Esophagus muscularis mucosa (tissue), 4 donors: ENCODE measurements at places on chromosomes 3 and 15. TPM values are rescaled to one million over a fixed set of nuclear protein-coding genes. Genes with fewer than 3 reads are reported as not detected.

GRCh38 chr3:152677491-152677890, 157.4 kb upstream of the P2RY1 start:
- no peak for DNase-seq

DNA sequence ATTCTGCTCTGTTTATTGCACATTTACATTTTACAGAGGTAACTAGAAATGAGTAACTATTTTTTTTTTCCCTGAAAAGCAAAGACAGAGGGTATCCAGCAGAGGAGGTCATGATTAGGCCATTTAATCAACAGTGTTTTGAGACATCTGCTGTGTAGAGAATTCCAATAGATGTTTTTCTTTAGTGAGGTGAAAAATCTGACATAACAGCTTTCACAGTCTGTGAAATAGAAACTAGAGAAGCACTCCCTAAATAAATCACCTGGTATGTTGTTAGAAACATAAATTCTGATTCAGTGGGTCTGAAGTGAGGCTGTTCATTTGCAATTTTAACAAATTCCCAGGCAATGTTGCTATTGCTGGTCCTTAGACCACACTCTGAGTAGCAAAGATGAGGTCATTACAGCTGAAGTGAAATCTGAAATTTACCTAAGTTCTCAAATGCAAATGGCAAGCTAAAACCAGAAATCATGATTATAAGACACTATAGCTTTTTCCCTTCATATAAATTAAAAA, 329.2 kb upstream of the LRRC3B start:
- no peak for DNase-seq

DNA sequence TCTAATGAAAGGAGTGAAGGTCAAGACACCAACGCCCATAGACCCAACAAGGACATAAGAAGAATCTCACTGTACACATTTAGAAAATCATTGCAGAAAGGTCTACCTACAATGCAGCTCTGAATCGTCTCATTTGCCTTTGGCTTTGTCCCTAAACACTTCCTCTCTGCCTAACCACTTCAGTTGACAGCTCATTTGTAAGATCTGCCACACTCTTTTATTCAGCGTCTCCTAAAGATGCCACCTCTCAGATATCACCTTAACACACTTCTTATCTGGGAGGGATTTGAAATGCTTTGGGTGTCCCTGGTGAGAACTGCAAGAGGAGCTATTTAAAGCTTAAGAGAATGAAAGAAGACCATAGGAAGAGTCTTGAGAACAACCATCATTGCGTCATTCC, 38.7 kb downstream of the RAB27A start:
- no peak for DNase-seq

- no peak for DNase-seq
Measured at GRCh38 chr15:66214246-66214645, 39.3 kb downstream of the MEGF11 start.

GRCh38 chr3:128813097-128813496, 66.3 kb upstream of the ACAD9 start:
- DNase-seq, result no peak

DNA sequence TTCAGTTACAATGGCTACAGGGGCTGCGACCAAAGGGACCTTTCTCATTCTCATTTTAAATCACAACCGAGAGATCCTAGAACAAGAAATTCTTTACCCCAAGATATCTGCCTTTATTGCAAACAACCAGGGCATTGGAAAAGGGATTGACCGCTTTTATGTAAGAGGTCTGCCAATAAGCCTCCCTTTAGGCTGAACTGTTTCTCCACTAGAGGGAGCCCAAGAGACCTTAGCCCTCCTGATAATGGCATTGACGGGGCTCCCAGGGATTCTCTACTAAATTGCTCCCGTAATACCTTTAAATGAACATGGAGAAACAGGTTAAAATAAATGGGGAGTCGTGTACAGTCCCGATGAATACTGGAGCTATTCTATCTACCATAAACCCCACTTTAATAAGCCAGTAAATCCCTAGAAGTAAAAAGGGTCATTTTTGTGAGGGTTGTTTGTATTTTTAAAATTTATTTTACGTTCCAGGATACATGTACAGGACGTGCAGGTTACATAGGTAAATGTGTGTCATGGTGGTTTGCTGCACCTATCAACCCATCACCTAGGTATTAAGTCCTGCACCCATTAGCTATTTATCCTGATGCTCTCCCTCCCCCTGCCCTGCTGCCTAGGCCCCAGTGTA, 7.5 kb upstream of the IGSF10 start:
- DNase-seq, result no peak

- no peak for DNase-seq
Measured at GRCh38 chr15:73329501-73330200, 39.1 kb downstream of the HCN4 start.

DNA sequence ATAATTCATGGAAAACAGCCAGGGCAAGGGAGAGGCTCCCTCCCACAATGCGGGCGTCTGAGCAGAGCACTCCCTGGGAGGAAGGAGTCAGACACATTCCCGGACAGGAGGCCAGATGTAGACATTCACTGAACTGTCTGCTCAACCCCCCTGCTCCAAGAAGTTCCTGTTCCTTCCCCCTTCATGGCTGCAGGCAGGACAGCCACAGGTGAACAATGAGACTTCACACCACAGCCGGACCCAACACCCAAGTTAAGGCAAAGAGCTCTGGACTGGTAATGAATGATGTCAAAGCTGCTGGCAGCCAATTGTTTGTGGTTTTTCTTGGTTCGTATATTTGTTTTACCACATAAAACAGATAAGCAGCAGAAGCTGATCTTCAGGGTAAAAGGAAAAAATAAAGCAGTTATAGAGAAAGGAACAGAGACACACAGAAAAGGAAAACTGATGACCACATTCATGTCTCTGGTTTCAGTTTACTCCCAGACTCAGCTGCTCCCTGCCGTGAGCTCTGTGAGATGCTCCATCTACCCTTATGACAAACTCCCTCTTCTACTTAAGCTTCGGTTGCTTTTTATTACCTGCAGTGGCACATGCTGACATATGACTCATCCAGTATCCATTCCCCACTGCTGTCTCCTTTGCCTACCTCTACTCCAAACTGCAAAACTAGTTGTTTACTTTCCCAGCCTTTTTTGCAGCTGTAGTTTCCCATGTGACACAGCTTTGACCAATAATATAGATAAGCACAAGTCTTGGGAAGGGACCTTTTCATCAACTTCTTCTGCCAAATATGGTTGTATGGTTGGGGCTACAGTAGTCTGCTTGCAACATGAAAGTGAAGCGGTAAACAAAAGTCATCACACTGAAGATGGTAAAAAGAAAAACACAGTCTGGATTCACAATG, 33.1 kb downstream of the DZIP1L start:
- peak; percentile 70 for DNase-seq

DNA sequence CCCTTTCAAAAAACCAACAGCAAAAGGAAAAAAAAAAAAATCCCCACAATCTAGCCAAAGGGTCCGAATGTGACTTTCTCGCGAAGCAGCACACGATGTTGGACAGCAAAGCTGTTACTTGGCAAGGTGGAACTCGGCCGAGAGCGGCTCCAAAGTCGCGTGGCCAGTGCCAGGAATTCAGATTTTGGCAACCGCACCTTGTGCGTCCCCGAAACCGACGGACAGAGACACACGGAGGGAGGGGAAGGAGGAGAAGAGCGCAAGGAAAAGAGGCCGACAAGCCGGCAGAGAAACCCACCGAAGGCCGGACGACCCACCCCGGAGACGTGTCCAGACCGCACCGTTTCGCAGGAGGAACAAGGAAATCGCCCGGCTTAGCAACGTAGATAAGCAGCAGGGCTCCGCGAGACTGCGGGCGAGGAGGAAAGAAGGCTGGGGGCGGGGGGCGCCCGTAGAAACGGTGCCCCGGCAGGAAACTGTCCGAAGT, 517.3 kb downstream of the MECOM start:
- no peak for DNase-seq

DNA sequence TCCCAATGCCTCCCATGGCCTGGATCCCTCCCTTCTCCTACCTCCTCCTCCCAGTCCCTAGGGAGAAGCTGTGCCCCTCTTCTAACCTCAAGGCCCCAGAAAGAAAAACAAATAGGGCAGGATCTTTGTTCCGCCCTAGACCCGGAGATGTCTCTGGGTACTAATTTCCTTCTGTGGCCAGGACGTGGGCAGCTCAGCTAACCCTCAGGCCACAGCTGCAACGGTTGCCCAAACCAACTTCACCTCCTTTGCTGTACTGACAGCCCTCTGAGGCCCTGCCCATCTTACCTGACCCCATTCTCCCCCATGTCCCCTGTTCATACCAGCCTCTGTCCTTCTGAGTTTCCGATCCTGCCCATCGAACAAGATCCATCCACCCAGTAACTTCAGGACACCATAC, 70.7 kb downstream of the SRGAP3 start:
- no peak for DNase-seq

- DNase-seq, result no peak
Measured at GRCh38 chr15:92751528-92751927, 96.0 kb upstream of the FAM174B start.

GRCh38 chr3:155391104-155391503, 97.6 kb upstream of the STRIT1 start:
- no peak for DNase-seq

- DNase-seq, result no peak
Measured at GRCh38 chr15:95017666-95018328, 786.4 kb downstream of the MCTP2 start.

DNA sequence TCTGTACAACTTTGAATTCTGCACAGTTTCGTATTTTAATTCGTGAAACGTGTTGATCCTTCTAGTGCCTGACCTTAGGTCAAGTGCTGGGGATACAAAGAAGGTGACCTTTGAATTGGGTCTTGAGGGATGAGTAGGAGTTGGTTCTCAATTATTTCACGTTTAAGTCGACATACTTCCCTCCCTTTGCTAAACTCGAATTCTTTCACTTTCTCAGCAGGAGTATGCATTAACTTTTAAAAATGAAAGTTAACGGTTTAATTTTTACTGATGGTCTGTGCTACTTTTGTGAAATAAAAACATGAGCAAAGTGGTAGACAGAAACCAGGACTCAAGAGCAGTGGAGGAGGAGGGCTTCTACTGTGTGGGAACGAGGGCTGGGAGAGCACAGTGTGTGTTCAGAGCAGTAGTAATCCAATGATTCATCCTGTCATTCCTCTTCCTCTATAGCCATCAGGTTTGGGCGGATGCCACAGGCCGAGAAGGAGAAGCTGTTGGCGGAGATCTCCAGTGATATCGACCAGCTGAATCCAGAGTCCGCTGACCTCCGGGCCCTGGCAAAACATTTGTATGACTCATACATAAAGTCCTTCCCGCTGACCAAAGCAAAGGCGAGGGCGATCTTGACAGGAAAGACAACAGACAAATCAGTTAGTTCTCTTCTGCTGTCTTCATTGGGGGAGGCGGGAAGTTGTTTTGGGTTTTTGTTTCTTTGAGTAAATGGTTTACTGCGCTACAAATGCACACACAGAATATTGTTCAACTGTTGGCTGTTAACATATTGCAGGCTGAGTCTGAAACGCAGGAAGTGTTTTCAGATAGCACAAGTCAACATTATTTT, 78.6 kb upstream of the TSEN2 start:
- peak; percentile 93 for DNase-seq

- no peak for DNase-seq
Measured at GRCh38 chr3:176631165-176631564, 566.1 kb downstream of the TBL1XR1 start.

The RASGRP1 gene
- total RNA-seq, result 0.99 TPM

The ZSCAN2 gene
- total RNA-seq, result 8.3 TPM

The KCNMB3 gene
- total RNA-seq, result 1.3 TPM

The SLC12A1 gene
- not detected for total RNA-seq

The PLSCR4 gene
- 56.9 TPM for total RNA-seq
